ENCODE measurements at places on chromosomes 11 and 22. TPM values are rescaled to one million over a fixed set of nuclear protein-coding genes. Genes with fewer than 3 reads are reported as not detected.

PTPMT1 gene
- total RNA-seq, result 53.9 TPM

ART1 gene
- total RNA-seq, result not detected

CCDC88B gene
- total RNA-seq, result 128 TPM

GRCh38 chr22:23256986-23257888, 76.9 kb downstream of the BCR start:
- DNase-seq, result no peak
